ENCODE measurements at places on chromosomes 4 and X. TPM values are rescaled to one million over a fixed set of nuclear protein-coding genes. Genes with fewer than 3 reads are reported as not detected.

DNA sequence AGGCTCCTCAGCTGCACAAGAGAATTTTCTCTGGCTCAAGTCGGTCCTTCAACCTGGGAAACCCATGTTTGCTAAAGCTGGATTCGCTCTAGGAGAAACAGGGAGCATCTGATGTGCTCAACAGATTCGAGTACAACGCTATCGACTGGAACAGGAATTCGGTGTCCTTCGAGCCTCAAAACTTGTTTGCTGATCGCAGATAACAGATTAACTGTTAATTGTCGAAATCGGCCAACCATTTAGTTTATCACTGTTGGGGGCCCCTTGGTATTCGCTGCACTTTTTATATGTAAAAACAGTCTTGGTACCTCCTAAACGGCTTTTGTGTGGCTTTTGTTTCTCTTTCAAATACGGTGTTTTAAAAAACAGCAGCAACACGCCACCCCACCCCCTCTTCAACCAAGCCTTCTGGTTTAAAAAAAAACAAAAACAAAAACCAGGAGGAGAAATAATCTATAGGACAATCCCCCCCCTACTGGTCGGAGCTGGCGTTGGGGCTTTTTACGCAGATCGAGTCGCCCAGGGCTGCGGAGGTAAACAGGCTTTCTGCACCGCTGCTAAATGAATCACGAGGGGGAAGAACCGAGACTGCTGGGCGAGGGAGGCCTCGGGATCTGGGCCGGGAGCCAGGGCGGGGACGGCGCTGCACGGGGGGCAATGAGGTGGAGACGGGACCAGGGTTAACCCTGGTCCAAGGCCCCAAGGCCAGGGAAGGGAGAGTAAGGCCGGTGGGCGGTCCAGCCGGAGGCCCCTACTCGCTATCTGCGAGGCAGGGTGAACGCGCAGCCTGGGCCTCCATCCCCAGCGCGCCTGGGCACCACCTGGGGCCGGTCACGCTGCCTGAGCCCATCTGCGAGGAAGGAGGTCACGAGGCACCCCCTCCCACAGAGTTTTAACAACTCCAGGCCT, 71.7 kb upstream of the BCOR start:
- peak; percentile 86 for DNase-seq

DNA sequence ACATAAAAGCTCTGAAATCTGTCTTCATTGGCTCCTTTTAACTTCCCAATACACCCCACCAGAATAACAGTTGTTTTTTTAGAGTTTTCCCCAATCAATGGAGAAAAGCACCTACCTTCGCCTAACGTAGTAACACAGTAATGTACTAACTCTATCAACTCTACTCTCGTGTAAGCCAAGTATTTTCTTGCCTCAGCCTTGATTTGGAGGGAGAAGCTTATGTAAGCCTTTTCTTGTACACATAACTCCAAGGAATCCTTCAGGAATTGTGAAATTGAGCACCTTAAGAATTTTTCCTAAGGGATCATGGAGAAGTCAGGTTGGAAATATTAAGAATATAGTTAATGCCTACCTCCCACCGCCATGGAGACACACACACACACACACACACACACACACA, 181.2 kb downstream of the RAPGEF2 start:
- no peak for DNase-seq

DNA sequence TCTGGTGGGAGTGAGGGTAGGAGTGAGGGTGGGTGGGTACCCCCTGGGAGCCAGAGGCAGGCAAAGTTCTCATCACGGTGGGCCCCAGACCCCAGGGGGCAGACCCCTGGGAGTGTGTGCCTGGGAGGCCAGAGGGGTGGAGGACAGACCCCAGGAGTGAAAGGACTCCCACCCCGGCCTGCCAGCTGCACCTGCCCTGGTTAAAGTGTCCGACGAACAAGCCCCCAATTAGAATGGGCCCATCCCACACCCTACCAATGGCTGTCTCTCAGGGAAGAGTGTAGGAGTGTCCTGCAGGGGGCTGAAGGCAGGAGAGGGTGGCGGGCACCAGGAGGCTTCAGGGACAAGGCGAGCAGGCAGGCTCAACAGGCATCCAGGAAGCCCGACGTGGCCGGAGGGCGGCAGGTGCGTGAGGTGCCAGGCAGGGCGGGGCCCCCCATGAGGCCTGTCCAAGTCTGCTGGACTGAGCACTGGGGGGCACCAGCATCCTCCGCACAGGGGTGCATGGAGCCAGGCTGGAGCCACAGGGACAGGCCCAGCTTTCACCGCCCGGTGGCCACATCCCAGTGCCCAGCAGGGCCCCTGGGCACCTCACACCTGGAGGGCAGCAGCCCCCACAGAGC, 8.7 kb downstream of the PDE6B start:
- DNase-seq, result no peak

GRCh38 chr4:2535376-2536192, 863 bp upstream of the FAM193A start:
- peak; percentile 82 for DNase-seq

GRCh38 chr4:19478791-19479190, 772.9 kb upstream of the SLIT2 start:
- DNase-seq, result no peak

DNA sequence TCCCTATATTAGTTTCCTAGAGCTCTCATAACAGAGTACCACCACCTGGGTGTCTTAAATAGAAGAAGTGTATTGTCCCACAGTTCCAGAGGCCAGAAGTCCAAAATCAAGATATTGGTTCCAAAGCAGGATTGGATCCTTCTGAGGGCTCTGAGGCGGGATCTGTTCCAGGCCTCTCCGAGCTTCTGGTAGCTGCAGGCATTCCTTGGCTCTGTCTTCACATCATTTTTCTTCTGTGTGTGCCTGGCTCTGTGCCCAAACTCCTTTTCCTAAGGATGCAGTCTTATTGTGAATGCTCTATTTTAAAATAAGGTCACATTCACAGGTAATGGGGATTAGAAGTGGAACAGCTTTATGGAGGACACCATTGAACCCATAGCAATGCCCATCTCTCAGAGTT, 253.7 kb upstream of the TAPT1 start:
- DNase-seq, result no peak

The RPS6KA6 gene
- total RNA-seq, result 5.1 TPM

The BBS7 gene
- total RNA-seq, result 19.1 TPM

Measured in ovary (tissue), 10 donors.